CD4-positive, alpha-beta T cell treated with Interferon alpha-2 for 1 hour (primary cell): ENCODE measurements at places on chromosomes 12 and 14.

DNA sequence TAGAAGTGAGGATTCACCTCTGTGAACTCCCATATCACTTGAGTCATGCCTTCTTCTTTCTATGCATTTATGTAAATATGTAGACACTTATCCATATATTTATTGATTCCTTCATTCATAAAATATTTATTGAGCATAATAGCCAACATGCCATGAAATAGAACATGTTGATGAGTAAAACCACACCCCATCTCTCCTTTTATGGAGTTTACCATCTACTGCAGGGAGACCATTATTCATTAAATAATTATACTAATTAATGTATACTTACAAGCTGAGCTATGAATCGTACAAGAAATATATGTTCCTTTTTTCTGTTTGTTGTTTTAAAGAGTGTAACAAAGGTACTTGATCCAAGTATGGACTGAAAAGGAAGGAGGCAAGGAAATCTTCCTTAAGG is 17.4 kb upstream of the IGF1 start:
- DNase-seq = no peak

GRCh38 chr12:118357257-118358007 is 15.3 kb downstream of the TAOK3 start:
- peak; percentile 71 for DNase-seq

DNA sequence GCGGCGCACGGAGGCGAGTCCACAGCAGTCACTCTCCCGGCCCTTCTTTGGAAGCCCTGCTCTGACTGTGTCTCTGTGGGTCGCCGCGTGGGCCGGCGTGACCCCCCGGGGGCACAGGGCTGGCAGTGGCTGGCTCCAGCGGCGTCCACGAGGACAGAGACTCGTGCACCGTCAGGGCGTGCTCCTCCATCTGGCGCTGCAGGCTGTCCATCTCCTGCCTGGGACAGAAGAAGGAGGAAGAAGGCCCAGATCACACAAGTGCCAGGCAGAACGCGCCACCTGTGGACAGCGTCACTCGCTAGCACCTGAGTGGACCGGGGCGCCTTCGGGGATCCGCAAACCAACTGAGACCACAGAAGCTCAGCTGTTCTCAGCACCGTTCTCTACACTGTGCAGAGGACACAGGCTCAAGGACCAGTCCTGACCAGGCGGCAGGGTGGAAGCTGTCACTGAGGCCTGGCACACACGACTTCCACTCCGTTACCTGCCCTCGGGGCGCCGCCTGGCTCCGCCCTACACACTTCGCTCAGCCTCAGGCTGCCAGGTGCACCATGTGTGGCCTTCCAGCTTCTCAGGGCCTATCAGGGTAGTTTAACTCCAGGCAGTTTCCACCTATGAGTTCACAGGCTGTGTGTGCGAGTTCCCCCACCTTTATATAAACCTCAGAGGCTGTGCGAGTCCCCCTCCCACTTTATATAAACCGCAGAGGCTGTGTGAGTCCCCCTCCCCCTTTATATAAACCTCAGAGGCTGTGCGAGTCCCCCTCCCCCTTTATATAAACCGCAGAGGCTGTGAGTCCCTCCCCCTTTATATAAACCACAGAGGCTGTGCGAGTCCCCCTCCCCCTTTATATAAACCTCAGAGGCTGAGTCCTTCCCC is 11.7 kb upstream of the ANKLE2 start:
- no peak for DNase-seq

DNA sequence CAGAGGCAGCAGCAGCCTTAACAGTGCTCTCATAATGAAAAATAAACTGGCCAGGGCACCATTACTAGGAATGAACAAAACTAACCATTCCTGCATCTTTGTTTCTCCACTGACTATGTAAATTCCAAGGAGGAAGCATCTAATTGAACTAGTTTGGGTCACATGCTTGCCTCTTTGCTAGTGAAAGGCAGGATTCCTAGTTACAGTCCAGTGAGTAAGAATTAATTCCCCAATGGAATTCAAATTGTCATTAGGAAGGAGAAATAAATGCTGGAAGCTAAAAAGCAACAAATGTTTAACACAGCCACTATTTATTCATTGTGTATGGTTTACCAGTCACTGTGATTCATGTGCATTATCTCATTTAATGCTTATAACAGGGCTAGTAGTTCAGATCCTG is 316.0 kb downstream of the CCDC91 start:
- no peak for DNase-seq

DNA sequence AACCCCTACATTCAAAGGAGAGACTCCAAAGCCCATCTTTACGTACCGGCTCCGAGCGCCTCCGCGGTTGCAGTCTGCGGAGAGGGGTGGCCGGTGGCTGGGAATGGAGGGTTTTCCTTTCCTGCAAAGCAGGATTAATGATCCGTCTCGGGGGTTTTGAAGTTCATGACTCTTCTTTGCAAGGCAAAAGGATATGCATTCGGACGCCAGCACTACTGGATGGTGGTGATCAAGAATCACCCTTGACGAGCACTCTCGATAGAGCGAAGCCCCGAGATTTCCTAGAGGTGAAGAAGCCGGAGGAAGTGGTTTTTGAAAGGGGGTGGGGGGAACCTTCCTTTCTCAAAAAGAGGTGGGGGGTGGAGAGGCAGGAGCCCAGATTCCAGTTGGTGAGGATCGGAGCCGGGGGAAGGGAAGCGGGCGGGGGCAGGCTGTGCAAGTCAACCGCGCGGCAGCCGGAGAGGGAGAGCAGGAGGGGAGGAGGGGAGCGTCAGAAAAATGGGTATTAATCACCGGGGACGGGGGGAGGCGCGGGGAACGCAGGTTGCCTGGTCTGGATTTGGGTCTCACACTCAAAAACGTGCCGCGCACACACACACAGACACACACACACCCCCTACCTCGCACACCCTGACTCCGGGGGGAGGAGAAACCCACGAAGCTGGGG is at the start of gene GRIN2B:
Gene GRIN2B (minus strand): TSS at position 307 of the 667 bp plus-strand sequence. CDS start 115,394 bp downstream, outside the sequence.
- DNase-seq = no peak

DNA sequence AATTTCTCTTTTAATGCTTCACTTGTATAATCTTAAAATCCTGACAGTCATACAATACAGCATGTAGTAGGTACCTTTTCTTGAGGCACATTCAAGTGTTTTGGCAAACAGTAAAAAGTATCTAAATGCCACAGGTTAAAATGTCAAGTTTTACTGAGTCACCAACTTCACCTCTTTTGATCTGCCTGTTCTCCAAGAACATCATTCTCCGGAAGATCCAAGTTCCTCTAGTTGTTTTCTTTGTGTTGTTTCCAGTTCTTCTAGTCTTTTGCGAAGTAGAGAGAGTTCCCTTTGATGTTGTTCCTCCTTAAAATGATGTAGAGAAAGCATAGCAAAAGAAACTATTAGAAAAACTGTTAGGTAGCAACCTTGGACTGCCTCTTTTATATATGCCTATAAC is 151.1 kb downstream of the CEP83 start:
- DNase-seq = no peak

DNA sequence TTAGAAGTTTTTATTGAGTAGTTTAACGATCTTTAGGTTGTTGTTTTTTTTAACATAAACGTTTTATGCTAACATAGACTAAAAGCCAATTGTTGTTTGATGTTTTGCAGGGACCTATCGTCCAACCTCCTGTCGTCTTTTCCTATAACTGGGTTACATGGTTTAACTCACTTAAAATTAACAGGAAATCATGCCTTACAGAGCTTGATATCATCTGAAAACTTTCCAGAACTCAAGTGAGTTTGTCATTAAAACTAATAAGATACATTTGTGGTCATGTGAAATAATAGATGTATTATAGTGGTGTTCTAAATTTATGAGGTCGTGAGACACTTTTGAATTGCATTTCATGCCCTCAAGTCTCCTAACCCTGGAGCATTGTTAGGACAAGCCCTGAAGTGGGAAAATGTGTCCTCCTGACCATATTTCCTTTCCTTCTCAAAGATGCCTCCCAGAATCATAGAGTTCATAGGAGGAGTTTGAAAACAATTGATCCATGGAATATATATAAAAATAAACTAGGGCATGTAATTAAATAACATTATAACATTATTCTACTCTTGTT is 84.9 kb downstream of the ZFC3H1 start:
- no peak for DNase-seq

DNA sequence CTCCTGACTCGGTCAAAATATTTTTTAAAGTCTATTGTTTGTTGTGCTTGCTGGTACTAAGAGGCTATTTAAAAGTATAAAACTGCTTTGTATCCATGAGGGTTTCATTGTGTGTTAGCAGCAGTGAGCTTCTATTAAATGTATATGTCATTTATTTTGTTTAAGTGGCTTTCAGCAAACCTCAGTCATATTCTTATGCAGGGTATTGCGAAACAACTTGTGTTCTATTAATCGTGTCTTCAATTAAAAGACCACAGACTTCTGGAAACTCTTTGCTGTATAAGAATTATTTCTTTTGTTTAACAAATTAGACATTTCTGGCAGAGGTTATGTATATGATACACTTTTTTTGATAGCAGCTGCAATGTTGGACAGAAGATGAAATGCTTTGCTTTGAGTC is 6.5 kb downstream of the IAPP start:
- DNase-seq = no peak

- no peak for DNase-seq
Measured at GRCh38 chr14:89826596-89826995, 127.9 kb downstream of the EFCAB11 start.

- no peak for DNase-seq
Measured at GRCh38 chr14:48622980-48623379, 947.6 kb upstream of the MDGA2 start.

GRCh38 chr12:124921200-124922031 is 7.0 kb upstream of the UBC start:
- DNase-seq = peak; percentile 84

- DNase-seq = no peak
Measured at GRCh38 chr12:21472197-21472823, 29.1 kb downstream of the RECQL start.
